NCI-H774 (cell line): ENCODE measurements at places on chromosomes 6 and 20.

DNA sequence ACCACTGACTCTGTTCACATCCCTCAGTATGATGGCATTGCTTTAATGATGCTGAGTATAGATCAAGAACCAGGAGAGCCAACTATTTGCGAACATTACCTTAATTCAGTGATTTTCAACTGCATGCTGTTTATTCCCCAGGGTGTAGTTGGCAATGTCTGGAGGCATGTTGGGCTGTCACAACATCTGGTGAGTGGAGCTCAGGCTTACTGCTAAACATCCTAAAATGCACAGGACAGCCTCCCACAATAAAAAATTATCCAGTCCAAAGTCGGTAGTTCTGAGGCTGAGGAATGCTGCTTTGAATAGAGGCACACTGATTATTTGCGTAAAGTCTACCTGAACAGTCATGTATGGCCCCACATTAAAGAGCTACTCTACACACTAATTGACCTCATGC, 94.8 kb upstream of the OPRM1 start:
- no peak for DNase-seq

DNA sequence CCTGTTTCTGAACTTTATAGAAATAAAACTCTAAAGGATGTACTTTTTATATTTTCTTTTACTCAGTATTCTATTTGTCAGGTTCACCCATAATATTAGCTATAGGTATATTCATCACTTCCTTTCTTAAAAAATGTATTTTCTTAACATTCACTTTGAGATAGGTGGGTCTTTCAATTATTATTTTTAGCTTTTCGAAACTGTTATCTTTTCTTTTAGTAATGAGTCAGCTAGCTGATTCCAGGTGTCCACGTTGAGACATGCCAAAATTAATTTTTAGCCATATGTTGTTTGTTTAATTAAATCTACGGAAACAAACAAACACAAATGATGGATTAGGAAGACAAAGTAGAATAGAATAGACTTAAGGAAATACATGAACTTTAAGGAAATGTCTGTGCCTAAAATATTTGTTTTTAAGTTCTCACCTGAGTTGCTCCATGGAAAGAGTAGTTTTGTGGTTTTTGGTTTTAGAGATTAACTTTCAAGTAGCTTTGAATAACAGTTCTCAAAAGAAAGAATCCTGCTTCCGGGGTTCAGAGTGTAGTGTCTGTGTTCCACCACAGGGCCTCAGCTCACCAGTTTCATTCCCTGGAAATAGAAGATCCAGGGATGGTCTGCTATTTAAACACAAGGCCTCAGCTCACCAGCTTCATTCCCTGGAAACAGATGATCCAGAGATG, 435.0 kb downstream of the HAO1 start:
- no peak for DNase-seq

- no peak for DNase-seq
Measured at GRCh38 chr6:111865909-111866546, 7.2 kb downstream of the FYN start.

DNA sequence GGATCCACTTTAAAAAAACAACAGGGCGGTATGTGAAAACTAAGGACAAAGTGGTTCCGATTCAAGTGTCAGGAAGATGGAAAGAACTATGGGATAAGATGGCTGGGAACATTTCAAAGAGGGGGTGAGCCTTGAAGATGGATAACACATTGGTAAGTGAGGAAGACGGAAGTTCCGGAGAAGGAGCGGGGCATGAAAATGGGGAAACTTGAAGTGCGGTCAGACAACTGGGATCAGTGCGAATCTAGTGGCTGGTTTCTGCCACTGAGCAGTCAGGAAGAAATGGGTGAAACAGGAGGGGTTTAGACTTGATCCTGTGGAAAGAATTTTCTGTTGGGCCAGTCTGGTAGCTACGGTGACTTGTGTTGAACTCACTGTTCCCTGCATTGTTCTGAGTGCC, 1.2 kb downstream of the NAA20 start:
- DNase-seq: no peak

- peak; percentile 59 for DNase-seq
Measured at GRCh38 chr6:39361657-39362486, 39.4 kb upstream of the KCNK16 start.

GRCh38 chr6:42527204-42527603, 36.6 kb upstream of the UBR2 start:
- no peak for DNase-seq

DNA sequence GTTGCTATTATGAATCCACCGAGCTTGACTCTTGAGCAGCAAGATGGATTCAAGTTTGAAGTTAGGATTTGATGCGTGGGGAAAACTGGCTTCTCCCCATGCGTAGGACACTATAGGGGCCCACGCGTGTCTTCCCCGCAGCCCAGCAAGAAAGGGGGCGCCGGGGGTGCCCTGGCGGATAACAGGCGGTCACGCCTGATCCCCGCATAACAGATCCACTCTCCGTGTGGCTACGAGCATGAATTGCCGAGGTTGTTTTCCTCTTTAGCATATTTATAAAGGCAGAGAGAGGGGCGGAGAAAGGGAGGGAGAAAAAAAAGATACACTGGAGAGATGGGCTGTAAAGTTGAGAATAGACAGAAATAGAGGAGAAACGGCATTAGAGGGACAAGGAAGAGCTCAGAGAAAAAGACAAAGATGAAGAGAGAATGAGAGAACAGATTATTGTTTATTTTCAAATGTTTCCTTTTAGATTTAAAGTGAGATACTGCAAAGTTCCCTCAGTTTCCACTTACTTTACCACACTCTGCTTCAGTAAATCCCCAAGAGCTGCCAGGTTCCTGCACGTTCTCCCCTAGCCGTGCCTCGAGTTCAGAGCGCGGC, 32.0 kb downstream of the TFAP2A start:
- DNase-seq: no peak

DNA sequence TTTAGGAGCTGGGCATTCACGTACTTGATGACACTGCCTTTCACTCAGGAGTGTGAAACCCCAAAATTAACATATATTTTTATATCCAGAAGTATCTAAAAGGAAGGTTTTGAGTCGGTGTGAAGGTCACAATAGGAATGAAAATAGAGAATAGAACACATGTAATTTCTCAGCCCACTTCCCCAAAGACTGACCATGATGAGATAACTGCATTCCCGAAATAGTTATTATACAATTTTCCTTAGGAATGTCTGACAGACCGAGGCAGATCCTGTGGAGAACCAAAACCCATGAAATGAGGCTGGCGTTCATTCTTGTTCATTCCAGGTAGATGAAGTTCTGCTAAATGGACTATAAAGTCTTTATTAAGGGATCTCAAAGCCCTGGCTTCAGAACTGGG, 10.3 kb downstream of the NSFL1C start:
- DNase-seq: no peak

DNA sequence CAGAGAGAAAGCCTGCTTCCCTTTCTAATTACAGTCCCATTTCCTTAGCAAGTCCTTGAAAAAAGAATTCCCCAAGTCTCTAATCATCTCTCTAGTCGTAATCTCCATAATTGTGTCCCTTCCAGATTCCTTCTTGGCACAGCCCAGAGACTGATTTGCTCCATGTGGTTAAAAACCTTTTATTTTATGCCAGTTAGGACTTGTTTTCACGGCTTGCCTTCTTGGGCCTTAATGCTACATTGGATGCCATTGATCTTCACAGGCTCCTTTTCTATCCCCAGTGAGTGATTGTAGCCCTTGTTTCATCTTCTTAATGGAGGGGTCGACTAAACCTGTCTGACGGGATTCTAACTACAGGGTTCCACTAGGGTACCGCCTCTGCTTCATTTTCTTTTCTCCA, 650.6 kb upstream of the ARID1B start:
- DNase-seq: no peak

DNA sequence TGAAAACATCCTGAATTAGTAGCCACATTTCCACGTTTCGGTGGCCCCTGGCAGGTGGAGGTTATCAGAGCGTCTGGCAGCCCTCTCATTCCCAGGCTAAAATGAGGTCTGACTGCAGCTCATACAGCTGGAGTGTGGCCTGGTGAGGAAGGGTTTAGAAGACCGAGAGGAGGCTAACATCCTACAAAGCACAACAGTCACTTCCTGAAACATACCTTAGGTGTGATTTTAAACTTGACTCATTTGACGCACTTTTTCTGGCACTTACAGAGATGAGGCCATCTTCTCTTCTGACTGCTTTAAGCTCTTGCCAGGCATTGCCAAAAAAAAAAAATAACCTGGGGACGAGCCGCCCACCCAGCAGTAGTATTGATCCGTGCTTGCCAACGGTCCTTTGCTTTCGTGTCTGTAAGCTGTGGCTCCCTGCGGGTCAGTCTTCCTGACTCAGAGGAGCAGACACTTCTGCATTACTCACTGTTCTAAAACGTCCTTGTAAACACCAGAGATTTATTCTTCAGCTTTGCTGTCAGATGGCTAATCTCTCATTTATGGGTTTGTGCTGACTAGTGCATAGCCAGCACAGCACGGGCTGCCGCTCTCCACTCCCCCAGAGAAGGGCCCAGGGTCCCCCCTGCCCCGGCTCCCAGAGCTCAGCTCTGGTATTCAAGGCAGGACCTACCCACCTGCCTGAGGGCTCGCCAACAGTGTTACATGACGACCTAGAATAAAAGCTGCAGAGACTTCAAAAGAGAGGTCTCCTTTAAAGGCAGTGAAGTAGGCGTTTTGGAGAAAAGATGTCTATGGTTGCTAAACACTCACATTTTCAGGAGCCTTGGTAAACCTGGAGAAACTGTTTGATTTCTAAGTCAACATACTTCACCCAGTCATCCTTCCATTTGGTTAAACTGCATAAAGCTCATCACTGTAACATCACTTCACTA, 78.5 kb upstream of the FRMD1 start:
- DNase-seq: no peak

- no peak for DNase-seq
Measured at GRCh38 chr6:149118737-149119653, 198.5 kb upstream of the TAB2 start.

DNA sequence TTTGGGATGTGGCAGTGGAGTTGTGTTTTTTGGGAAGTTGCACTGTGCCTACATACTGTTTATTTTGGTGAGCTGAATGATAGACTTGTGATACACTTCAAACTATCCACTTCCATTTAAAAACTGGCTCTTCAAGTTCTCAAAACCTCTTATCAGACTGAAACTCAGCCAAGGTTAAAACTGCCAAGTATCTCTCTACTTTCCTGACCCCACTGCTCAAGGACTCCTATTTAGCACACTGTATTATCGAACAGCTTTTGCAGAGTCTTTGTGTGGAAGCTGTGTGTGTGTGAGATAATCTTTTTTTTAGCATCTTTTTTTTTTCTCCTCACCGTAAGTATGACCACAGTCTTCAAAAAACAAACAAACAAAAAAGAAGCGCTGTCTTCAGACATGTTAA, 21.1 kb downstream of the STX11 start:
- no peak for DNase-seq

- DNase-seq: no peak
Measured at GRCh38 chr6:13165502-13166172, 162.7 kb downstream of the TBC1D7 start.

DNA sequence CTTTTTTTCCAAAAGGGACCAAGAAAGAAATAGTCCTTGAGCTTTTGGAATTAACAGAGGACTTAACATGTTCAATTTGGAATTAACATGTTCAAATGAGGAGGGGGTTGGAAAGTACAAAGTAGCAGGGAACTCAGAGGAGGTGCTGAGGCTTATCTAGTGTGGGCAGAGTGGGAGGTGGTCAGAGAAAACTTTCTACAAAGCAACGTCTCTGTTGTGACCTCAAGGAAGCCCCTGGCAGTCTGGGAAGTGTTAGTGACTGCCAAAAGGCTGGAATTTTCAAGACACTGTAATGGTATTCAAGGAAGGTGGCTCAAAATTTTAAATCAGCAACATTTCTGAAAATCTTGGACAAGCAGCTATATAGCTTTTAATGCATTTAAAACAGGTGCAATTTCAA, 7.3 kb downstream of the ECI2 start:
- no peak for DNase-seq

DNA sequence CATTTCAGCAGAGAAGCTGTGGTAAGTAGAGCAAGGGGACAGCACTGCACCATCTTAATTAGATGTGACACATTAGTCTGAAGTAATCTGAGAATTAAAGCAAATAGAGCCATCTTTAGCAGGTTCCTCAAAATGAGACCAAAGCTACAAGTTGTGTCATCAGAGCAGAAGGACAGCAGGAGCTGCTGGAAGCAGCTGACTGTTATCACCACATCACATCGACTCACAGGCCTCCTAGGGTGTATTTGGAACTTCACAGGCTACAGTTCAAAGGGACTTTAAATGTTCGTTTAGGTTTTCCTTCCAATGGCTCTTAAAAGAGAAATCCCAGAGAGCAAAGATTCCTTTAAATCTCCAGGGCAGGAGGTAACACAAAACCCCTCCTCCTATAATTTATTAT, 69.5 kb downstream of the LCA5 start:
- no peak for DNase-seq

- no peak for DNase-seq
Measured at GRCh38 chr6:74467533-74468215, 738.2 kb downstream of the COL12A1 start.

- no peak for DNase-seq
Measured at GRCh38 chr6:159184559-159184958, 15.4 kb downstream of the FNDC1 start.

GRCh38 chr6:92270365-92270764, 1149.0 kb downstream of the EPHA7 start:
- no peak for DNase-seq

GRCh38 chr20:37364927-37365272, 19.0 kb downstream of the SRC start:
- no peak for DNase-seq

DNA sequence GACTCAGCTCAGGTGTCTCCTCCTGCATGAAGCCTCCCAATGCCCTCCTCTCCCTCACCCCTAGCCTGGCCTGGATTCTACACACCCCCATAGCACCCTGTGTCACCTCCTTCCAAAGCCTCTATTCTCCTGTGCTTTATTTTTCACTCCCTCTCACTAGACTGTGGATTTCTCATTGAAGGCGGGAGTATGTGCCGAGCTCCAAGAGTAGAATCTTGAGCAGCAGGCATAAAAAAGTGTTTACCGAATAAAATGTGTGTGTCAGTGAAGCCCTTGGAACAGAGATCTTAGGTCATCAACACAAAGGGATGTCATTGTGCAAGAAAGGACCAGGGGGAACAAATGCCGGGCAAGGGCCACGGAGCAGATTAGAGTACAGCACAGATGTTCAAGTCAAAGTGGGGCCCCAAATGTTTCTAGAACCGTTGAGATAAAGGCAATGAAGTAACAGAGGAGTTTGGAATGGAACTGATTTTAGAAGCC, 106.1 kb upstream of the TMEM170B start:
- no peak for DNase-seq

DNA sequence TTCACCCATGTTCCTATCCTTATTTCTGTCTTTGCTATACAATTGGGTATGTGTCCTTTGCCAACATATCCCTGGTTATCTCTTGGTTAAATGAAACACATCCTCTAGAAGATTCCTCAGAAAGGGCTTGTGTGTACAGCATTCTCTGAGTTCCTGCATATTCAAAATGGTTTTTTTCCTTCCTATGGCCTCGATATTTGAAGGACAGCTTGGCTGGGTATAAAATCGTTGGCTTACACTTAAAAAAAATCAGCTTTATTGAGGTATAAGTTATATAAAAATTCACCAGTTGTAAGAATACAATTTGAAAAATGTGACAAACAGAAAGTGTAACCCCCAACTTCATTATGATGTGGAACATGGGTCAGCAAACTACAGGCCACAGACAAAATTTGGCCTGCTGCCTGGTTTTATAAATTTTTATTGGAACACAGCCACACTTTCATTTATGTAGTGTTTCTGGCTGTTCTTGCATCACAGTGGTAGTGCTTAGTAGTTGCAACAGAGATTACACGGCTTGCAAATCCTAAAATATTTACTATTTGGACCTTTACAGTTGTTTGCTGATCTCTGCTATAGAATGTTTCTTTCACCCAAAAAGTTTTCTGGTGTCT, 16.7 kb downstream of the PCMT1 start:
- no peak for DNase-seq

- no peak for DNase-seq
Measured at GRCh38 chr20:44706301-44707017, 8.7 kb upstream of the CCN5 start.
